Ascending aorta (tissue), 2 donors: ENCODE measurements at places on chromosomes 4 and X.

GRCh38 chr4:21628916-21629610 is 319.5 kb downstream of the KCNIP4 start:
- no peak overlapping the region for H3K4me3 ChIP-seq
- no peaks in the 10 kb centered on the region for H3K4me1 ChIP-seq
- H3K36me3 ChIP-seq = no peaks in the 10 kb centered on the region
- H3K27me3 ChIP-seq = no peaks in the 10 kb centered on the region
- H3K27ac ChIP-seq = no peak overlapping the region

DNA sequence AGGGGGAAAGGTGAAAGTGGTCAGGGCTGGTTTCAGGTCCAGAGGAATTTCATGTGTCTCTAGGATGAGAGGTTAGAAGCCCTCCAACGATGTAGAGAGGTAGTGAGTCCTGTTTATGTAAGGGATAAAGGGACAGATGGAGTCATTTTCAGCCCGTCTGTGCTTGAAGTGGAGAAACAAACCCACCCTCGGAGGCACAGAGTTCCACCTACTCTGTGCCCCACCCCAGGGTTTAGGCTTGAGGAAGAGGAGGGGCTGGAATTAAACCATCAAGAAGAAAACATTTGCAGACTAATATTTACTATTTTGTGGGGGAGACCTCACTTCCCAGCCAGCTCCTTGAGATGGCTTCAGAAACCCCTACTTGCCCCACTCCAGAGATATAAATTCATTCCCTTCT is 868 bp upstream of the GNL3L start:
- no peaks in the 10 kb centered on the region for H3K4me1 ChIP-seq
- H3K36me3 ChIP-seq = no peaks in the 10 kb centered on the region
- peak overlapping the region; percentile 73 for H3K27ac ChIP-seq
- no peaks in the 10 kb centered on the region for H3K27me3 ChIP-seq

DNA sequence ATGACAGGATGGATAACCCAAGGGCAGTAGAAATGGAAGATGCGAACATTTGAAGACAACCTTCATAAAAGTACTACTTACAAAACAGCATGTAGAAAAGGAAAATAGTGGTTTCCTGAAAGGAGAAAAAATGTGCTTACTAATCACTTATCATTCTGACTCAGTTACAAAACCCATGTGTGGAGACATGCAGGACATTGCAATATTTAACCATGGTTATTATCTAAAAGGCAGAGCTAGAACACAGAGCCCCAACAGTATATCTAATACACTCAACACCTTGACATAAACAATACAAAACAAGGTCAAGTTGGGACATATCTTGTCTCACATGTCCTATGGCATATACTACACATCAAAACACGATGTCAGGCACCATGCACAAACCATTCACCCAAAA is 55.9 kb downstream of the EIF4E start:
- H3K27ac ChIP-seq = no peak overlapping the region
- H3K36me3 ChIP-seq = no peaks in the 10 kb centered on the region
- H3K4me3 ChIP-seq = no peak overlapping the region
- H3K4me1 ChIP-seq = no peaks in the 10 kb centered on the region
- no peak for DNase-seq

DNA sequence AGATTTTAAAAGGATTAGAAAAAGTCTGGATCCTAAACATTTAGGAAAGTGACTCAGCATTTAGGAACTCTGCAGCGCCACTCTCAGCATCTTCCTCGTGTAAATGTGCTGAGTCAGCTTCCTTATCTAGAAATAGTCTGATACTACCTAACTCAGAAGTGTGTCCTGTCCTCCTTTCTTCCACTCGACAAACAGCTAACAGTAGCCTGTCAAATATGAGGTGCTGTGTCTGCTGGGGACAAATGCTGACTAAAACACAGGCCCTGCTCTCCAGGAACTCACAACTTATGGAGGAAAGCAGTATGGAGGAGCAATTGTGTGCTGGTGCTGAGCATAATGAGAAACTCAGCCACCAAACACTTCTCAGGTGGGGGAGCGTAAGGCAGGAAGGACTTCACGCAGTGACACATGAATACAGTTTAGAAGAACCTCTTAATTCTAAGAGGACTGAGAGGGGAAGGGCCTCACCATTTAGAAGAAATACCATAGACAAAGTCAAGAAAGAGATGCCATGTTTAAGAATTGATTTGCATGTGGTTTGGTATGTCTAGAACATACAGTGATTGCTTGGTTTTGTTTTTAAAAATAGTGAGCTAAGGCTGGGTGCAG is 125.3 kb downstream of the SOWAHB start:
- H3K27ac ChIP-seq = no peak overlapping the region
- no peaks in the 10 kb centered on the region for H3K27me3 ChIP-seq
- no peaks in the 10 kb centered on the region for H3K4me1 ChIP-seq
- peaks cover 68% of the 10 kb centered on the region for H3K36me3 ChIP-seq

DNA sequence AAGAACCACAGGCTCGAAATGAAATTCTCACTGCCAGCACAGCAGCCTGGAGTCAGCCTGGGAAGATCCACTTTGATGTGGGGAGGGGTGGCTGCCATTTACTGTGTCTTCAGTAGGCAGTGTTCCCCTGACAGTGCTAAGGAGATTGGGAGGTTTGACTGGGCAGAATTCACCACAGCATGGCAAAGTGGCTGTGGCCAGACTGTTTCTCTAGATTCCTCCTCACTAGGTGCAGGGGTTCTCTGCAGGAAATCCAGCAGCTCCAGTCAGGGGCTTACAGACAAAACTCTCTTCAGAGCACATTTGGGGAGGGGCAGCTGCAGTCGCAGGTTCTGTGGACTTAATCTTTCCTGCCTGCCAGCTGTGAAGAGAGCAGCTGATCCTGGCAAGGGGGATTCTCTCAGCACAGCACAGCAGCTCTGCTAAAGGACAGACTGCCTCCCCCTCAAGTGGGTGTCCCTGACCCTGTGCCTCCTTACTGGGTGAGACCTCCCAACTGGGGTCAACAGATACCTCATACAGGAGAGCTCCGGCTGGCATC is 1174.0 kb downstream of the RAPGEF2 start:
- no peaks in the 10 kb centered on the region for H3K4me1 ChIP-seq
- no peaks in the 10 kb centered on the region for H3K27me3 ChIP-seq
- no peaks in the 10 kb centered on the region for H3K36me3 ChIP-seq
- H3K27ac ChIP-seq = no peak overlapping the region
- DNase-seq = no peak

- DNase-seq = no peak
- no peak overlapping the region for H3K27ac ChIP-seq
- no peak overlapping the region for H3K4me3 ChIP-seq
- no peaks in the 10 kb centered on the region for H3K36me3 ChIP-seq
- H3K27me3 ChIP-seq = no peaks in the 10 kb centered on the region
These were observed 93.2 kb upstream of the PRKX start for GRCh38 chrX:3806630-3807029.

GRCh38 chr4:73299548-73300280 is 41.1 kb upstream of the ANKRD17 start:
- H3K4me3 ChIP-seq = no peak overlapping the region
- no peaks in the 10 kb centered on the region for H3K27me3 ChIP-seq
- H3K4me1 ChIP-seq = no peaks in the 10 kb centered on the region
- H3K27ac ChIP-seq = no peak overlapping the region

- H3K4me3 ChIP-seq = no peak overlapping the region
- DNase-seq = no peak
- no peak overlapping the region for H3K27ac ChIP-seq
- H3K36me3 ChIP-seq = no peaks in the 10 kb centered on the region
- no peaks in the 10 kb centered on the region for H3K4me1 ChIP-seq
These were observed 11.5 kb upstream of the GABRE start for GRCh38 chrX:151985955-151986354.

DNA sequence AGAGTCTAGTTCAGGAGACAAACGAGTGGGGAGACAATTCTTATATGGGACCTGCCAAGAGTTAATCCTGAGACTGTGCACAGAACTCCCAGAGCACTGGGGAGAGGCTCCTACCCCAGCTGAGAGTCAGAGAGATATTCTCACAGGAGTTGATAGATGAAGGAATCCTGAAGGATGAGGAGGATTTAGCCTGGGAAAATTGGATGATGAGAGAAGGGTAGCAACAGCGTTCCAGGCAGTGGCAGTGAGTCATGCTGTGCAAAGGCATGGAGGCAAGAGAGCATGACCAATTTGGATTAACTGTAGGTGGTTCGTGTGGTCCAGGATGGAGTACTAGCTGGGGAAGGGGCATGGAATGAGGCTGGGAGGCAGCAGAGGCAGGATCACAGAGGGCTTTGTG is 318.6 kb downstream of the LDB2 start:
- no peak overlapping the region for H3K27ac ChIP-seq
- no peaks in the 10 kb centered on the region for H3K36me3 ChIP-seq
- DNase-seq = no peak

DNA sequence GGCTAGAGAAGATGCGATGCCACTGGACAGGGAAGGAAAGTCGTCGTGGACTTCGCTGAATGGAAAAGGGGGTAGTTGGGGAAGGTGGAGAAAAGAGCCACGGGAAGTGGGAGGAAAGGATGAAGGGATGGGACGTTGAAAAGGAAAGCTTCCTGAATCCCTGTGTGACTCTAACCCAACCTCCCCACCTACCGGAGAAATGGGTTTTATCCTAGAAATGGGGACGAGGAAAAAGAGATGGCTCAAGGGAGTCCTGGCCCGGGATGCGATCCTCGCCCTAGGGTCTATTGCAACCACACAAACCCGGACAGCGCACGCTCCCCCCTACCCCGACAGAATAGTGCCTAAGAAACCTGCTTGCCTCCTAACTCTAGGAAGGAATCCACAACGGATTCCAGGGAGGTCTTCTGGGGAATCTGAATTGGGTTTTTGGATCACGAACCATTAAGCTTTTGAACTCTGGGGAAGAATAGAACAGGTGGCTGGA is 738 bp upstream of the TSPAN5 start:
- no peaks in the 10 kb centered on the region for H3K4me1 ChIP-seq
- peak overlapping the region; percentile 82 for H3K27ac ChIP-seq
- H3K36me3 ChIP-seq = no peaks in the 10 kb centered on the region

- H3K36me3 ChIP-seq = no peaks in the 10 kb centered on the region
- no peak overlapping the region for H3K4me3 ChIP-seq
- DNase-seq = no peak
- no peak overlapping the region for H3K27ac ChIP-seq
These were observed 41.9 kb downstream of the PCDH19 start for GRCh38 chrX:100368167-100368566.

DNA sequence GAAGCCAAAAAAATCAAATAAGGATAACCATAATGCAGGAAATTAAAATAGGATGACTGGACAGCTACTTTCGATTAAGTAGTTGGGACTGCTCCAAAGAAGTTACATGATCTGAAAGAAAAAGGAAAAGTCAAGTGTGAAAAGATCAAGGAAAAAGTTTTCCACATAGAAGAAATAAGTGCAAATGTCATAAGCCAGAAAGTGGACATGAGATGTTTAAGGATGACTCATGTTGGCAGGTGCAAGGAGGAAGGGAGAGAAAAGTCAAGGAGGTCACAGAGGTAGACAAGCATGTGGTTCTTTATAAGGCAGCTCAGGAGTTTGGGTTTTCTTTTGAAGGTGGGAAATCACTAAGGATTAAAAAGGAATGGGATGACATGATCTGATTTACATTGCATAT is 89.8 kb upstream of the GPRIN3 start:
- H3K4me1 ChIP-seq = no peaks in the 10 kb centered on the region
- no peaks in the 10 kb centered on the region for H3K36me3 ChIP-seq
- no peak overlapping the region for H3K4me3 ChIP-seq
- no peaks in the 10 kb centered on the region for H3K27me3 ChIP-seq

GRCh38 chr4:7062816-7063215 is 5.0 kb downstream of the GRPEL1 start:
- no peak overlapping the region for H3K27ac ChIP-seq
- no peaks in the 10 kb centered on the region for H3K27me3 ChIP-seq
- no peak overlapping the region for H3K4me3 ChIP-seq
- H3K36me3 ChIP-seq = peaks cover 28% of the 10 kb centered on the region

- no peaks in the 10 kb centered on the region for H3K27me3 ChIP-seq
- H3K27ac ChIP-seq = no peak overlapping the region
- no peak overlapping the region for H3K4me3 ChIP-seq
- DNase-seq = no peak
- H3K4me1 ChIP-seq = no peaks in the 10 kb centered on the region
- no peaks in the 10 kb centered on the region for H3K36me3 ChIP-seq
These were observed 256.1 kb upstream of the GIMD1 start for GRCh38 chr4:106624671-106625070.

- H3K36me3 ChIP-seq = no peaks in the 10 kb centered on the region
- H3K4me1 ChIP-seq = no peaks in the 10 kb centered on the region
- no peak for DNase-seq
- no peaks in the 10 kb centered on the region for H3K27me3 ChIP-seq
- no peak overlapping the region for H3K4me3 ChIP-seq
These were observed 34.6 kb upstream of the IL9R start for GRCh38 chrX:155962906-155963305.

- no peak overlapping the region for H3K4me3 ChIP-seq
- peaks cover 34% of the 10 kb centered on the region for H3K4me1 ChIP-seq
- H3K27ac ChIP-seq = peak overlapping the region; percentile 93
- no peak for DNase-seq
These were observed 36.8 kb downstream of the TSC22D3 start for GRCh38 chrX:107738768-107739167.

DNA sequence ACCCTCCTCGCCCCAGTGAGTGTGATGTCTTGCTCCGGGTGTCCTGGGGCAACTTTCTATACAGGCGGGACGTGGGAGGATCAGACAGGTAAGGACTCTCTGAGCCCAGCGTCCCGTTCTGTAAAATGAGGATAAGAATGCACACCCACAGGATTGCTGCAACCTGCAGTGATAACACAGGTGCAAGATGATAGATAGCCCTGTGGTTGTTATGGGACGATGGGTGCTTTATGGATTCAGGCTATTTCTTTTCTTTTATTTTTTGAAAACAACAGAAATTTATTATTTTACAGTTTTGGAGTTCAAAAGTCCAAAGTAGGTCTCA is 28.6 kb downstream of the BEX3 start:
- H3K4me3 ChIP-seq = peak overlapping the region; percentile 51
- DNase-seq = no peak
- H3K36me3 ChIP-seq = no peaks in the 10 kb centered on the region
- H3K27ac ChIP-seq = peak overlapping the region; percentile 58
- no peaks in the 10 kb centered on the region for H3K4me1 ChIP-seq

- no peak for DNase-seq
- no peaks in the 10 kb centered on the region for H3K4me1 ChIP-seq
- no peaks in the 10 kb centered on the region for H3K36me3 ChIP-seq
- H3K27me3 ChIP-seq = no peaks in the 10 kb centered on the region
- no peak overlapping the region for H3K4me3 ChIP-seq
- H3K27ac ChIP-seq = no peak overlapping the region
These were observed 583.1 kb downstream of the INPP4B start for GRCh38 chr4:142262956-142263355.

- H3K4me3 ChIP-seq = no peak overlapping the region
- no peaks in the 10 kb centered on the region for H3K27me3 ChIP-seq
- no peak for DNase-seq
- no peaks in the 10 kb centered on the region for H3K4me1 ChIP-seq
- H3K36me3 ChIP-seq = peaks cover 88% of the 10 kb centered on the region
These were observed 46.0 kb downstream of the PCGF3 start for GRCh38 chr4:751676-752075.

GRCh38 chrX:9267415-9267814 is 197.4 kb upstream of the TBL1X start:
- H3K4me3 ChIP-seq = no peak overlapping the region
- DNase-seq = no peak
